ENCODE measurements at places on chromosomes 5 and 9. TPM values are rescaled to one million over a fixed set of nuclear protein-coding genes. Genes with fewer than 3 reads are reported as not detected.

DNA sequence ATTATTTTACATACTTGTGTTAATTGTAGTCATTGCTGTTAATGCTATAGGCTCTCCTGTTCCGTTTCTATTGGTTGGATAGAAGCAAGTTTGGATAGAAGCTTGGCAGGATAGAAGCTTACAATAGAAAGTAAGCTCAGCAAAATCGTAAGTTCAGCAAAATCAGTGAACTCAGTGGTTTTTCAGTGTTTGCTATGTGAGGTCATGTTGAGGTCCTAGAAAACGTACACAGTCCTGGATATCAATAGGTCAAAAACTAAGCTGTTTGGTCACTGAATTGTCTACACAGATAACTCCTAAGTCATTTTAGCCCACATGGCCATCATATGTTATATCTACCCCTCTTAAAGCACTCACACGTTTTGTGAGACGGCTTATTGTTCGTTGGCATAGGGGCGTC is 299.4 kb downstream of the MAN2A1 start:
- DNase-seq, result no peak

The IL3 gene
- polyA plus RNA-seq, result not detected

DNA sequence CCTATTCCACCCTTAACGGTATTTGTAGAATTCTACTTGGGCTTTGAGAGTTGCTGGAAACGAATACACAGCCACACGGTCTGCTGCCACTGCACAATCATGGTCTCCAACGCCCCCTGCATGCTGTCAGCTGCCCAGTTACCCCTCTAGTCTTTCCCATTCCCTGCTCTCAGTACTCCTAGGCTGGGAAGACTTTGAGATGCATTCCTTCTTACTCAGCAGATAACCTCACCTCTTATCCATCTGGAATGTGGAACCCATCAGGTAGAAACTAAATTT is 92.8 kb downstream of the ANKH start:
- no peak for DNase-seq

DNA sequence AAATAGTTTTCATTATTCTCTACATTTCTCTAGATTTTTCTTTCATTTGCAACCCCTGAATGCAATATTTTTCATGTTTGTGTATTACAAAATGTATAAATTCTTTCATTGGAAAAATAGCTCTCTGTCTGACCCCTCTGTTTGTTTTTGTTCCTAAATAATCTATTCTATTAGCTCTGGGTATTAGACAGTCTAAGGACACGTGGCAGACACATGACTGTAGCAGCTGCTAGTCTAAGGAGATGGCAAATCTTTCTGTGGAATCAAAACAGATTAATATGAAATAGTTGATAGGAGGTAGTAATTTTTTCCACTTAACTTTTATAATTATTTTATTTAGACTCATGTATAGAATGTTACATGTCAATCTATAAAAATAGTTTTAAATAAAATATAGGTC is 21.4 kb upstream of the SPATA9 start:
- no peak for DNase-seq

DNA sequence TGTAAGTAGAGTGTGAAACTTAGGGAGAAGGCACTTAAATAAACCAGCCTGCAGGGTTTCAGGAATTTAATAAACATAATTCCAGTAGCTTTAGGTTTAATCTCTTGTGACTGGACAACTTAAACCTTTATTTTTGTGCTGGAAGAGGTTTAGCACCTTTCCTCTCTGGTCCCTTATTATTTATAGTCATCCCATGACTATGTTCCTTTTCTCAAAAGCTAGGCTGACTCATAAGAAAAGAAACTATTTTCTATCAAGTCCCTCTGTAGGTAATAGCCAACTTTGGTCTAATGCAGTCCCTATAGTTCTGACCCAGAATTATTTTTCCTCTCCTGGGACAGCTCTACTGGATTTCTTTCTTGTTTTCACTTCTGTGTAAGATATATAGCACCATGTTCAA is 588.9 kb downstream of the NR2F1-AS1 start:
- no peak for DNase-seq

DNA sequence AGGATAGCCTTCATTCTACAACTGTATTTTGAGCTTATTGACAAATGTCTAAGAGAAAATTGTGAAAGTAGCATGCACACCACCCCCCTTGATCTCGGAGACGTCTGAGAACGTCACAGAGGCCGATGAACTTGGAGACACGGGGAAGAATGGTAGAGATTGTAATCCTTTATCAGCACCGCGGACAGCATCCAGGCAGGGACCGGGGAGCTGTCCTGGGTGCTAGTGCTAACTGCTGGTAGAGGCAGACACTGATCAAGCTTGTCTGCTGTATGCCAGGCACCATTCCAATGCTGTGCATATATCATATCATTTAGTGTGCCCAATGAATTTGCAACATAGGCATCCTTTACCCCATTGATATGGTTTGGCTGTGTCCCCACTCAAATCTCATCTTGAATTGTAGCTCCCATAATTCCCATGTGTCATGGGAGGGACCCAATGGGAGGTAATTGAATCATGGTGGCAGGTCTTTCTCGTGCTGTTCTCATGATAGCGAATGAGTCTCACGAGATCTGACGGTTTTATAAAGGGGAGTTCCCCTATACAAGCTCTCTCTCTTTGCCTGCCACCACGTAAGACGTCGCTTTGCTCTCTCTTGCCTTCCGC is 98.8 kb downstream of the LHX2 start:
- DNase-seq, result no peak

DNA sequence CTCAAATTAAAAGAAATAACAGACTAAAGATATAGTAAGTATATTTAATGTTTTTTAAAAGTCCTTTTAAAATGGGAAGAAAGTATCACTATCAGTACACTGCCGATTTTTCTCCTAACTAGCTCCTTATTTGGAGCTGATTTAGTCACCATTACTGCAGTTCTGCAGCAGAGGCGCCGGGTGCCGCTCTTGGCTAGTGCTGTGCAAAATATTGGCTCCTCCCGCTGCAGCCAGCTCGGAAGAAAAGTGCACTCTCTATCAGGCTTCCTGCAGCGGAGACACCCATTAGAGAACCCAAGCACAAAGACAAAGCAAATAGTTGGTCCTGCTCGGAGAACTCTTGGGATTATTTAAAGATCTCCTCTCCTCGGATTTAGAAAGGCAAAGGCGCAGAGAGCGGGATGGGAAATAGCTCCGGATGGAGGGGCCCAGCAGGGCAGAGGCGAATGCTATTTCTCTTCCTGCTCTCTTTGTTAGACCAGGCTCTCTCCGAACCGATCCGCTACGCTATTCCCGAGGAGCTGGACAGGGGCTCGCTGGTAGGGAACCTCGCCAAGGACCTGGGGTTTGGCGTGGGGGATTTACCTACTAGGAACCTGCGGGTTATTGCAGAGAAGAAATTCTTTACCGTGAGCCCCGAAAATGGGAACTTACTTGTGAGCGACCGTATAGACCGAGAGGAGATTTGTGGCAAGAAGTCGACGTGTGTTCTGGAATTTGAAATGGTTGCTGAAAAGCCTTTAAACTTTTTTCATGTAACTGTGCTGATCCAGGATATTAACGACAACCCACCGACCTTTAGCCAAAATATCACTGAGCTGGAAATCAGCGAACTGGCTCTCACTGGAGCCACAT is at the start of gene PCDHGB3:
Gene PCDHGB3, plus strand, starts transcription at position 249 of the 855 bp plus-strand sequence. Its CDS starts 153 bp downstream, at position 402.
- DNase-seq, result no peak

DNA sequence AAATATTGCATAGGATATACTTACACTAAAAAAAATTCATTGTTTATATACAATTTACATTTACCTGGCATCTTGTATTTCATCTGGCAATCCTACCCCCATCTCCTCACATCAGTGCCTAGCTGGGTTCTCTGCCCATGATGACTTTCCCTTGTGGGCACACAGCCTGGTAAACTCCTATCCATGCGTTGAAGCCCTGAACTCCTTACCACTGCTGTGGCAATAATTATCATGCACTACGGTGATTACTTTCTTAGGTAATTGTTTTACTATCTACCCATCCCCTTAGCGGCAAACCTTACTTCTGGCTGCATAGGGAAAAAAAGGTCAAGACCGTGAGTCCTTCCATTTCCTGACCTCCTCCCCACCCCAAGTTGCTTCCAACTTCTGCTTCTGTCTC is 63.6 kb upstream of the DAB2IP start:
- DNase-seq, result no peak

The PCDHGB1 gene
- polyA plus RNA-seq, result 0.08 TPM

GRCh38 chr9:84379740-84380139 is 39.2 kb upstream of the SLC28A3 start:
- DNase-seq, result no peak

GRCh38 chr9:124480621-124480981 is 26.6 kb downstream of the NR5A1 start:
- no peak for DNase-seq

DNA sequence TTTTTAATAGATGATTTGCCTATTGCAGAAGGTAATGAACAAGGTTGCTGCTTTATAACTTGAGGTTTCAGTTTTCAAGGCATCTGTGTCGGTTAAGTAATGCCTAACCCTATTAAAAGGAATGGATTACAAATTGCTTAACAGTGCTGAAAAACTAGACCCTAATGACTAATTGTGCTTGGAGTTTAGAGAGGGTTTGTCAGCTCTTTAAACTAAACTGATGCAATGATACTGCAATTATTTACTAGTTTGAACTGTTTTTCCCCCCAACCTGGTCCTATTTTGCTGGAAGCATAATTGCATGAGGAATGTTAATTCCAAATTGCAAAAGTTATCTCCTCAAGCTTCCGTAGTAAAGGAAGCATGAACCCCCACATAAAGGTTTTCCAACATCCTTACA is 39.3 kb upstream of the TLX3 start:
- DNase-seq, result no peak

Measured in keratinocyte (primary cell).